ENCODE measurements at places on chromosomes 4 and X. TPM values are rescaled to one million over a fixed set of nuclear protein-coding genes. Genes with fewer than 3 reads are reported as not detected.

DNAAF6 gene
- not detected for total RNA-seq

RBMXL3 gene
- not detected for total RNA-seq

HEPH gene
- 55.7 TPM for total RNA-seq

DNA sequence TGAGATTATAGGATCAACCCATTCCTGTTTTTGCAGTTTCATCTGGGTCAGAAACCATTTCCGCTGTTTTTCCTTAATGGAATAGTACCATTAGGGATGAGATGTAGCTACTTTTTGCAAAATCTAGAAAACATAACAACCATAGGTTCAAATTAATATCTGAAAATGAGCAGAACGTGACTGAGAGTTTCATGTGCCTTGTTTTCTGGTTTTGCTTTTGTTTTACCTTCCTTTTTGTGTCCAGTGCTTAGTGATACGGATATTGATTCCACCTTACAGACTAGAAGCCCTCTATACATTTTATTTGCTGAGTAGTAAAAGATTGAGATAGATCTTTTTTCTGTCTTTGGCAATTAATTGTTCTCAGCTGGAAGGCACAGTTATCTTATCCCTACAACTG lies 46.5 kb downstream of the SNX25 start:
- DNase-seq, result no peak
- peaks cover 2% of the 10 kb centered on the region for H3K4me1 ChIP-seq
- H3K36me3 ChIP-seq, result no peaks in the 10 kb centered on the region
- no peak overlapping the region for H3K4me3 ChIP-seq

GRCh38 chr4:8656711-8657380 lies 64.3 kb downstream of the CPZ start:
- no peak overlapping the region for H3K4me3 ChIP-seq
- H3K27me3 ChIP-seq, result no peaks in the 10 kb centered on the region
- no peaks in the 10 kb centered on the region for H3K36me3 ChIP-seq
- no peaks in the 10 kb centered on the region for H3K4me1 ChIP-seq

DNA sequence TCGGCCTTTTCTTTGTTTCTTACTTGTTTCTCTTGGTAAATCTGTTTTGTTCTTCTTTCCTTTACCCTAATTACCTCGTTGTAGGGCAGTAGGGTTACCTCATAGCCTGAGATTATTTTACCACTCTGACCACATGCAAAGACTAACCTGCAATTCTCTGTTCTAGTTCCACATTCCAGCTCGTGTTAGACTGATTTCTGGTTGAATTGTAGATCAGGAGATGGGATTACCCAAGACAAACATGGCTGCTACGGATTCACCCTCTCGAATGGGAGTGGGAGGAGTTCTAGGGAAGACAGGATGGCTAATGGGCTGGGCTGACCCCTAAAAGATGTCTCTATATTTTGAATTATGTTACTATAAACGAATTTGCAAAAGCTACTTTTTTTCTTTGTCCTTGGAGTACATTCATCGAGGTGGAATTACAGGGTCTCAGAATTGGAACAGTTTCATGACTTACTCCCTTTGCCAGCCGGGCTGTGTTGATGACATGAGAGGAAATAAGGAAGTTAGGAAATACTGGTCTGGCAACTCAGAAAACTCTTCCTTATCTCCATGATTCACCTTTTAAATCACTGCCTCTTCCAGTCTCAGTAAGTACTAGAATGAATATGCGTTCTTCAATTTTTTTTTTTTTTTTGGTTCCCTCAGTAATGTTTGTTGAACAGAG lies 36.7 kb upstream of the FBXW7 start:
- H3K36me3 ChIP-seq, result no peaks in the 10 kb centered on the region
- DNase-seq, result no peak
- no peaks in the 10 kb centered on the region for H3K27me3 ChIP-seq
- H3K4me3 ChIP-seq, result no peak overlapping the region
- no peak overlapping the region for H3K27ac ChIP-seq
